ENCODE measurements at places on chromosomes 3 and 15.

DNA sequence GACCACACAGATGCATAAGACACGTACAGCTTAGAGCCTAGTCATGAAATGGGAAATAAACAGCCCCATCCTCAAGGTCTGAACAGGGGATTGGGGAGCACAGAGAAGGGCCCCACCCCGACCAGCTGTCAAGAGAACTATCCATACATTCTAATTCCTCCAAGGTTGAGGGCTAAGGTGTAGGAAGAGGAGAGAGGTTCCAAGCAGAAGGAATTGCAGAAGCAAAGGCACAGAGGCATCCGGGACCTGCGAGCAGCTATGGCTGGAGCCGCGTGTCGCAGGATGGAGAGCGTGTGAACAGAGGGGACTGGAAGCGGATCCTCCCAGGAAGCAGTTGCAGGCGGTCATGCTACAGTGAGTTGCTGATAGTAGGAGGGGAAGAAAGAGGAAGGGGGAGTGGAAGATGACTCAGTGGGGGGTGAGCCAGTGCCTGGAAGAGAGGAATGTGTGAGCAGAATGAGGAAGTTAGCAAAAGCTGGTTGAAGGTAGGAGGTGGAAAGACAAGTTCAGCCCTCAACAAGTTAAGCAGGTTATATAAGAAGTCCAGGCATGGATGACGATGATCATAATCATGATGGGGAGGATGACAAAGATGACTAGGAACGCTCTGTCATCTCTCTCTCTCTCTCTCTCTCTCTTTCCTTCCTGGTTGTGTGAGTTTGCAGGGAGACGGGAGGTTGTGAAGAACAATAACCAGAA, 89.7 kb downstream of the LIPC start:
- DNase-seq = no peak

- no peak for DNase-seq
These were observed 76.3 kb upstream of the ARHGEF3 start for GRCh38 chr3:56878074-56878473.

- DNase-seq = no peak
These were observed 33.1 kb downstream of the DZIP1L start for GRCh38 chr3:138082085-138082991.

- no peak for DNase-seq
These were observed 1106.8 kb downstream of the ROBO1 start for GRCh38 chr3:78660957-78661356.

- DNase-seq = no peak
These were observed 36.0 kb downstream of the PSTPIP1 start for GRCh38 chr15:77030928-77031375.

DNA sequence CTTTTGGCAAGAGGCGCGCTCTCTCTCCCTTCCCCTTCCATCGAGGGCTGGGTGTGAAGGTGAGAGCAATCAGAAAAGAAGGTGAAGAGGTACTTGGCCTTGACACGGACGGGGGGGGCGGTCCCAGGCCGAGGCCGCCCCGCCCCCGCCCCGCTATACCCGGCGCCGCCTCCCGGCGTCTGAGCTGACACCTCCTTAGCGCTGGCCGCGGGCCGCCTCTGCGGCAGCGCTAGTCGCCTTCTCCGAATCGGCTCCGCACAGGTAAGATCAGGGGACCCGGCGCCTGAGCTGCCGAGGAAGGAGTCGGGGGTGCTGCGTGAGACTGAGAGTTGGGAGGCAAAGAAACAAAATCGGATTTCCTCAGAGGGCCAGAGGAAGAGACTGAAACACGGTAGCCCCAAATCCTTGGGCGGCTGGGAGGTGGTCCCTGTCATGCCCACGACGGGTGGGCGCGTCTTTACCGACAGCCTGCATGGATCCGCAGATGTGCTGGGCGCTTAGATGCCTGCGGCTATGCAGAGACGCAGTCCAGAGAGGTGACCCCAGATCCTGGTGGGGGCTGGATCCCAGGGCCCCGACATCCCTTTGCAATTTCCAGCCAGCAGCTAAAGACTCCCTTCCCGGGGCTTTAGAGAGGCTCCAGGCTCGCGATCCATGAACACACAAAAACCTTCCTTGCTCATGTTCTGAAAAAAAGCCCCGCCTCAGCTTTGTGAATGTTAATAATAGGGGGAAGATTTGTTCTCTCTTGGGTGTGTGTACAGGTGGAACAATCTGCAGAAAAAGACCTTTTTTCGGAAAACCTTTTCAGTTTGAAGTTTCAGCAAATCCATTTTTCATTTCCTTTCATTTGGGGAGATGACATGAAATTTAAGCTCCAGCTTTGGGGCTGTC, at the start of gene ENTPD3:
Gene ENTPD3, plus strand, starts transcription at position 184 of the 894 bp plus-strand sequence. CDS start 874 bp downstream, outside the sequence.
- DNase-seq = no peak

DNA sequence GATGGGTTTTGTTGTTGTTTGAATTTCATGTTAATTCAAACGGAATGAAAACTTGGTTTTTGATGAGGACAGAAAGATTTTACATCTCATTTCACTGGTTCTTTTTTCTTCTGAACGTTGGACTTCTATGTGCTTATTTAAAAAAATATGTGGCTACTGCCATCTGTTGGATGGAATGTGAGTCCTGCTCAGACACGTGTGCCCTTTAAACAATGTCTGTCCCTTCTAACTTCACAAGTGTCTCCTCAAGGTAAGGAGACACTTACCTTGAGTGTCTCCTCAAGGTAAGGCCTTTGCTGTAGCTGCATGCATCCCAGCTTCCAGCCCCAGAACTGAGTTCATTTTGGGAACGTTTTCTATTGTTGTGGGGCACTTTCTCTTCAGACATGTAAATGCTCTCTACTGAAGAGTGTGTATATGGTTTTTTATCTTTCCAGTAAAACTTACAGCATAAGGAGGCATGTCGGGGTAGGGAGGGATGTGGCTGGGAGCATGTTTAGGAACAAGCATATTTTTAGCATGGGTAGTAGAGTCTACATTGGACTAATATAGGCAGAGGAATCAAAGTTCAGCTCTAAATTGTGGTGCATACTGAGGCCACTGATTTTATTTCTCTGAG, 63.1 kb upstream of the UBE3A start:
- DNase-seq = no peak

DNA sequence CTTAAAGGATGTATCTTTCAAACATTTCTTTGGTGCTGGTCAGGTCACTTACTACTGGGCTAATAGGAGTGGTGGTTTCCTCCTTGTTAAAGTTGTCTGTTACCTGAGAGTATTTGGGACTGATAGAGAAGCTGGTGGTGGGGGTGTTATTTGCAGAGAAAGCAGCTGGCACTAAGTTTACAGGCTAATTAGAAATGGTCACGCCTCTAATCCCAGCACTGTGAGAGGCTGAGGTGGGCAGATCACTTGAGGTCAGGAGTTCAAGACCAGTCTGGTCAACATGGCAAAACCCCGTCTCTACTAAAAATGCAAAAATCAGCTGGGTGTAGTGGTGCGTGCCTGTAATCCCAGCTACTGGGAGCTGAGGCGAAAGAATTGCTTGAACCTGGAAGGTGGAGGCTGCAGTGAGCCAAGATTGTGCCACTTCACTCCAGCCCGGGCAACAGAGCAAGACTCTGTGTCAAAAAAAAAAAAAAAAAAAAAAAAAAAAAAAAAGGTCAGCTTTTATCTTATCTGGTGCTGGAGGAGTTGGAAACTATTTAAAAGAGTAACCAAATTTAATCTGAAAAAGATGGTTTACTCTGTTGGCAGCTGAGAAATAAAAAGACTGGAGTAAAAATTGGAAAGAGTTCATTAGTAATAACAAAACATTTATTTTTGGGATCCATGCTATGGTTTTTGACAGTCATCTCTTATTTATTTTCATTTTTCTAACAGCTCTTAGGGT, 332.6 kb downstream of the PTPRG start:
- no peak for DNase-seq

GRCh38 chr15:26050984-26051383, 187.9 kb upstream of the ATP10A start:
- DNase-seq = no peak

GRCh38 chr3:107275511-107275910, 101.7 kb upstream of the CCDC54 start:
- no peak for DNase-seq

DNA sequence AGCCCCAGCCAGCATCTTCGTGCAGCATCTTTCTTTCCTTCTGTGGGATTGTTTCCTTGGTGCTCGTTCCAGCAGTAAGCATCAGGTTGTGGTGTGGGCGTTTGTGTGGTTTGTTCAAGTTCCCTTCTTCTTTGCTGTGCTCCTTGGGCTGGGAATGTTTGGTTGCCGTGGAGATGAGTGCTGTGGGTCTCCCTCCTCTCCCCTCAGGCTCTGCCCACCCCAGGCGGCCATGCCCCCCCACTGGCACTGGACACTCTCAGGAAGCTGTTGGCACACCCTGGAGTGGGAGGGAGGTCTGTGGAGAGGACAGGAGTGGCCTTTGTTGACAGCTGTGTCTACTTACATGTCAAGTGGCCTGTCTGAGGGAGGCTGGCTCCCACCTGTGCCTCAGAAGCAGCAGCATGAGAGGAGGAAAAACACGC, 46.5 kb upstream of the SACM1L start:
- no peak for DNase-seq

DNA sequence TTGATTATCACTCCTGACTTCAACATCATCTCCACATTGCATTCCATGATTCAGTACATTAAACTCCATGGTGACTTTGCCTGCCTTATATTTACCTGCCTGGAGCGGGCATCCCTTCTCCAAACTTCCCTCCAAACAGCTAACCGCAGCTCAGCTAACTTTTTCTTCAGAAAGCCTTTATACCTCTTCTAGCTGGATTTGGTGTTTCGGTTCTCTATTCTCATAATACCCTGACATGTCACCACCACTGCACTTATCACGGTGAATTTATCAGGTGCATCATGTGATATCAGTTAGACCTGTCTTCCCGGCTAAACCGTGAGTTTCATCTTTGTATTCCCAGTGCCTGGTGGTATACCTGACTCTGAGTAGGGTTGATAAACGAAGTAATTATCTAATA, 367.6 kb downstream of the UNC13C start:
- no peak for DNase-seq

- DNase-seq = no peak
These were observed 77.6 kb upstream of the WNT5A start for GRCh38 chr3:55564726-55565125.

DNA sequence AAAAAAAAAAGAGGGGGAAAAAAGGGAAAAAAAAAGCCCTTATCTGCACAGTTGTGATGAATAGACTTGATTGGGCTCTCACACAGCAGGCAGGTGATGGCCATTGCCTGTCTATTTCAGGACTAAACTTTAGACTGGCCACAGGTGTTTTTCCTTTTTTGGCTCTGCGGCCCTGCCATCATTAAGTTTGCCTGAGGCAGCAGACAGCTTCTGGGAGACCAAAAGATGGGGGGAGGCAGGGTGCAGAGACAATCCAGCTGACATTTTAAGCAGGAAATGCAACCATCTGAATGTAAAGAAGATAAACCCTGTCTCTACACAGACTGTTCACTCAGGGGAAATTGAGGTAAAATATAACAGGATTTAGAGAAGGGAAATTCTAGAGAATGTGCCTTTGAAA, 295.0 kb upstream of the KCNH8 start:
- DNase-seq = no peak

DNA sequence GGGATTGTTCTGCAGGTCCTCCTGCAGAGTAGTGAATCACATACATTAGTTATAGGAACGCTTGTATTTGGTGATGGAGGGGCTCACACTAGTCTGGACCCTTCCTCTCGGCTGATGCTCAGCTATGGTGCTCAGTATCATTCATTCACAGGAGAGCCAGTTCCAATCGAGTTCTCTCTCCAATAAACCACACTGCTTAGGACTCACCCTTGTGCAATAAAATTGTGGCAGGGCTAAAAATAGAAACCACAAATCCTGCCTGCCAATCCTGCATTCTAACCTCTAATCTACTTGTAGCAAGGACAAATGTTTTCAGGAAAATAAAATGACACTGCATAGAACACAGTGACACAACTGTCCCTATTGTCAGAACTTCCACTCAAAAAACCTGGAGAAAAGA, 138.4 kb upstream of the TBL1XR1 start:
- DNase-seq = no peak

- no peak for DNase-seq
These were observed 48.5 kb downstream of the FNDC3B start for GRCh38 chr3:172087602-172088580.

GRCh38 chr15:56038015-56038414, 44.6 kb upstream of the NEDD4 start:
- DNase-seq = no peak

DNA sequence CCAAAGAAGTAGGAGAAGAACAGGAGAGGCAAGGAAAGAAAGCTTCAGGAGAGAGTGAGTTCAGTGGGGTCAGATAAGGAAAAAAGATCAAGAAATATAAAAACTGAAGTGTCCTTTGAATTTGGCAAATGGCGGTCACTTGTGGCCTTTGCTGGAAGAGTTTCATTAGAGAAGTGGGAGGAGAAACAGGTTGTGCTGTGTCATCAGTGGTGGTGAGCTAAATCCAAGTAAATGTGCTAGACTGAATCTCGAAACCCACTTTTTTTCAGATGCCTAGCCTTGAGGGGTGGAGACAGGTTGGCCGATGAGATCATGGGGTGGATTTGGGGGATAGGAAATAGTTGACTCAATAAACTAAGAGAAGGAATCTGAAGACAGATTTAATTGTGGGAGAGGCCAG, 43.7 kb downstream of the CHRD start:
- DNase-seq = no peak

DNA sequence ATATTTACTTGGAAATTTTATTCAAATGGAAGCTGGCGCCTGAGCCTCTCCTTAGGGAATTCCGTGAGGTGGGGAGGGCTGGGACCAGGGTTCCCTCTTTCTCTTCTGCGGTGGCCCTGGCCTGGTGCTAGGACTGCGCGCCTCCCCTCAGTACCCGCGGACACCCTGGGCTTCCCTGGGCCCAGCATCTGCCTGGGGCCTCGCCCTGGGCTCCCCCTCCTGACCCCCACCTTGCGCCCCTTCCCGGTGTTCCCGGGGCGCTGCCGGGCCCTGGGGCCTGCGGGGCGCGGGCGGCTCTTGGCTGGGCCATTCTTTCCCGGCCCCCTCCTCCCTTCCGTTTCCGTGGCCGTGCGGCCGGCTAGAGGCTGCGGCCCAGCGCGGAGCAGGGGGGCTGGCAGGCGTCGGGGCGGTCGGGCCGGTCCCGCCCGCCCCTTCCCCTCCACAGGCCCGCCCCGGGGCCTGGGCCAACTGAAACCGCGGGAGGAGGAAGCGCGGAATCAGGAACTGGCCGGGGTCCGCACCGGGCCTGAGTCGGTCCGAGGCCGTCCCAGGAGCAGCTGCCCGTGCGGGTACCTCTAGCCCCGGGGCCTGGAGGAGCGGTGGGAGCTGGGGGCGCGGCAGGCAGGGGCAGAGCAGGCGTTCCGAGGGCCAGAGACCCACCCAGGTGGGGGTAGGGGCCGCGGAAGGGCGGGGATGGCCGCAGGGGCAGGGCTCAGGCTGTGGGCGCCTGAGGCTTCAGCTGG, at the start of gene FES:
Gene FES, plus strand, starts transcription at position 529 of the 743 bp plus-strand sequence. CDS start 542 bp downstream, outside the sequence.
- no peak for DNase-seq

DNA sequence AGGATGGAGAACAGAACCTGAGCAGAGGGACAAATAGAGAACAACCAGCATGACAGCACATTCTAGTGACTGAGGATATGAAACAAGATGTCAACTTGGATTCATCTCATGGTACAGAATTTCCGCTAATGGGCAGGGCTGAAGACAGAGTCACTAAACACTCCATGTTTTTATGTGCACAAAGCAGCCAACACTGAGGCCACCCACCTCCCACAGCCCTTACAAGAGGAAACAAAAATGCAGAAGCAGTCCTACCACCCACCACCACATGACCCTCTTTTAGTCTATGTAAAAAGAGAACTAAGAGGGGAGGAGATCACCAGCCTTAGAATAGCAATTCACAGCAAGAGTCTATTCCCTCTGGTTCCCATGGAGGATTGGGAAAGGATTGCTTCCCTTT, 131.4 kb upstream of the UBE2E2 start:
- DNase-seq = no peak

Data from stimulated activated CD8-positive, alpha-beta memory T cell treated with anti-CD3 and anti-CD28 coated beads, Interleukin-15, amount 100 ng/mL, for 1 hour (primary cell).